ENCODE measurements at places on chromosomes 7 and 10.

GRCh38 chr7:137527634-137528033, 184.1 kb upstream of the PTN start:
- DNase-seq = no peak

DNA sequence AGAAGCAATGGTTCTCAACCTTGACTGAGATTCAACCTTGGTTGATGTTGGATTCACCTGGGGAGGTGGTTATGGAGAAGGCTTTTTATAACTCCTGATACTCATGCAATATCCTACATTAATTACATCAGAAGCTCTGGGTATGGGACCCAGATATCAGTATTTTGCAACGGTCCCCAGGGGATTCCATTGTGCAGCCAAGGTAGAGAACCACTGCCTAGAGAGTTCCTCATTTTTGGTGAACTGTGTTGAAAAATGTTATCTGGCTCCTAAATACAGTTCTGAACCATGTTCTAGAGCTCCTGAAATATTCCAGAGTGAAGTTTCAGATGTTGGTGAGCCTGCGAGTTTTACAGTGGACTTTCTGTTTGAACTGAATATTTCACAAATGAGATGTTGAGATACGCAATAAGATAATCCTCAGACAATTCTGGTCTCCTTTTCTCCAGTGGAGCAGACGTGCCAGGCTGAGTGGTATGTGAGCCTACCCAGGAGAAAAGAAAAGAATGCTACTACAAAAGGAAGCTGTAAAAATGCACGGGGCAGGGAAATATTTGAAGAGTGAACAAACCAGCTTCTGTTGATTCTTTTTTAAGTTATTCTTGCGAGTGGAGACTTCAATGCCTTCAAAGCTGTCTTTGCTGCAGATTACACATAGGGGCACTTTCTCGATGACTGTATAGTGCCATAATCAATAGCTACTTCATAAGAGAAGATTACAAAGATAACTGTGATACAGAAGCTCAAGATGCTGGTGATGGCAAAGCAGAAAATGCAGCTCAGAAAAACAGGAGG, 13.6 kb upstream of the C10orf120 start:
- DNase-seq = peak; percentile 23

GRCh38 chr7:101985903-101986734, 168.7 kb downstream of the CUX1 start:
- peak; percentile 27 for DNase-seq

- DNase-seq = no peak
These were observed 108.6 kb downstream of the CDK6 start for GRCh38 chr7:92727755-92728154.

- no peak for DNase-seq
These were observed 10.2 kb upstream of the SORBS1 start for GRCh38 chr10:95571390-95571789.

- DNase-seq = peak; percentile 97
These were observed 248.8 kb upstream of the PTN start for GRCh38 chr7:137592232-137592896.

DNA sequence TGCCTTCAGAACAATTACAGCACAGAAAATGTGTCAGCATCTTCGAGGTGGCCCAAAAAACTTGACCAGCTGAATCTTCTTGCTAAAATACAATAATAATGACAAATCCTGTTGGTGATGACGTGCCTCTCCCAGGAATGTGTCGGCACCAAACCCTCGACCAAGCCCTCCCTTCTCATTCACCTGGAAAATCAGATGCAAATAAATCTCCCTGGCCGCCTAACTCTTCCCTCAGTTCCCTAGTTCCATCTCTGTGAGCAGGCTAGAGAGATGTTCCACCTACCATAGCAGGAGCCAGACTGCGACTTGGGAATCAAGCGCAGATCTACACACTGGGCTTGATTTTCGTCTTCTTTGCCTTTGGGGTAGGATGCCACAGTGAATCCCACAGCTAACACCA, 4.1 kb downstream of the PRSS1 start:
- DNase-seq = no peak

GRCh38 chr10:103458720-103459119, at the start of gene CALHM1:
CALHM1 (minus strand) TSS chr10:103458900; CDS start chr10:103458751, 149 bp downstream.
- DNase-seq = no peak

- no peak for DNase-seq
These were observed 4.3 kb downstream of the GPR22 start for GRCh38 chr7:107474104-107474521.

- peak; percentile 34 for DNase-seq
These were observed 96.4 kb upstream of the ZMIZ1 start for GRCh38 chr10:78972160-78972946.

DNA sequence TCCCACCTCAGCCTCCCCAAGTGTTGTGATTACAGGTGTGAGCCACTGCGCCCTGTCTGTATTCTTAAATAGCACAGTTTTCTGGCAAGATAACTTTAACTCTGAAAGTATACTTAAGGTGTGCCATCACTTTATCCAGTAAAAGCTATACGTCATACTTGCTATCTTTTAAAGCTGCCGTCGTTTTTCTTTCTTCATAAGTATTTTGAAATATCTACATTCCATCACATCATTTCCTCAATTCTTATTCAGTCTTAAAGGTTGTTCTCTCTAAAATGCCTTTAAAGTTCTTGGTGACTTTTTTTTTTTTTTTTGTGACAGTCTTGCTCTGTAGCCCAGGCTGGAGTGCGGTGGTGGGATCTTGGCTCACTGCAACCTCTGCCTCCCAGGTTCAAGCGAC, 34.7 kb downstream of the PTPN12 start:
- DNase-seq = no peak

- DNase-seq = no peak
These were observed 30.5 kb downstream of the EBF3 start for GRCh38 chr10:129933456-129934092.

DNA sequence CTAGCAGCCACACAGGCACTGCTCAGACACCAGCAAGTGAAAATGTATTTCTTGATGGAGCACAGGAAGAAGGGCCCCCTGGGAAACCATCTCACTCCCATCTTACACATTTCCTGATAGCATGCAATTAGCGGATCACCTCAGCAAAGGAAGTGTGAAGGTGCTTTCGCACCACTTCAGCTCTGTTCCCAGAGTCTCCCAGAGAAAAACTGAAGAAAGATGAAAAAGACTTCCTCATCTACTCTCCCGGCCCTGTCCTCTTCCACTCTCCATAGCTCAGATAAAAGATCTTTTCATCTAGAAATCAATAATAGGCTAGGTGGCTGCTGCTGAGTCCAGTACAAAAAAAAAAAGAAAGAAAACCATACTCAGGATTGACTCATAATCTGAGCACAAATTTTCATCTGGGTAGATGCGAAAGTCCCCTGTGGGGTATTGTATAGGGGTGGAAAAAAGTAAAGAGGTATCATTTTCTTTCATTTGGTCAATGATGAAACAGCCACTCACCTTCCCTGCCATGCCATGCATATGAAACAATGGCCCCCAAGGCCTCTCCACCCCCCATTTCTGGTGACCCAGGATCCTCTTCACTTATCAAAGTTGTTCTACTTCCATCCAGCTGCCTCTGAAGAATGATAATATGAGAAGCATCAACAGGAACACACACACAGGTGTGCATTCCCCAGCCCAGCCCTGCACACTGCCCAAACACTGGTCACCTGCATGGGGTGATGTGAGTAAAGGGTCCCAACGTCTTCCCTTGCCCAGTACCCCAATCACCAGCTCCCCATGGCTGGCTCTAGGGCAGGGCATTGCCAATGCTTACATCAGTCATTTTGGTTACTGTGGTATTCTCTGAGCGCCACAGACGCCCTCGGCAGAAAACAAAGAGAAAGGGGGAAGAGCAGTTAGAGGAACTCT, 48.8 kb upstream of the DGKI start:
- no peak for DNase-seq

GRCh38 chr10:22765660-22766547, 51.5 kb upstream of the PIP4K2A start:
- no peak for DNase-seq

- DNase-seq = no peak
These were observed 401.9 kb upstream of the PHF14 start for GRCh38 chr7:10571759-10572158.

DNA sequence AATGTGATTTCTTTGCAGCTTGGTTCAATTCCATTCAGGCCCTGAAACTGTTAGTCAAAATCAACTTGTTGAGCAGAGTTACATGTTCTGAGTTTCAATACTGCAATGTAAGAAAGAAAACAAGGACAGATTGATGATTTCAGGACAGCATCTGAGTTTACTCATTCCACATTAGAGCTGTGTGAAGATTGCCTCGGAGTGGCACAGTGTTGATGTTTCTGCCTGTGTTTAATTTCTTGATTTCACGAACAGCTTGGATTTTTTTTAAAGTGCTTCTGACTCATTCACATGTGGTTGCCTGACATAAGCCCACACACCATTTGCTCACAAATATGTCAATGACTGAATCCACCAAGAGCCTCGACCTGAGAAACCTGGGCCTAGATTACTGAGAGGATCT, 101.2 kb upstream of the PARD3 start:
- DNase-seq = peak; percentile 43

GRCh38 chr7:74233655-74234285, 20.4 kb downstream of the RFC2 start:
- no peak for DNase-seq

GRCh38 chr10:79020605-79021004, 48.2 kb upstream of the ZMIZ1 start:
- no peak for DNase-seq

All from COLO829 (cell line).